ENCODE measurements at places on chromosomes 5 and 9. TPM values are rescaled to one million over a fixed set of nuclear protein-coding genes. Genes with fewer than 3 reads are reported as not detected.

GRCh38 chr5:104952876-104953275 lies 1390.3 kb upstream of the NUDT12 start:
- DNase-seq: no peak
- H3K27me3 ChIP-seq: no peaks in the 10 kb centered on the region
- no peak overlapping the region for H3K4me3 ChIP-seq
- no peak overlapping the region for H3K27ac ChIP-seq
- no peaks in the 10 kb centered on the region for H3K4me1 ChIP-seq

DNA sequence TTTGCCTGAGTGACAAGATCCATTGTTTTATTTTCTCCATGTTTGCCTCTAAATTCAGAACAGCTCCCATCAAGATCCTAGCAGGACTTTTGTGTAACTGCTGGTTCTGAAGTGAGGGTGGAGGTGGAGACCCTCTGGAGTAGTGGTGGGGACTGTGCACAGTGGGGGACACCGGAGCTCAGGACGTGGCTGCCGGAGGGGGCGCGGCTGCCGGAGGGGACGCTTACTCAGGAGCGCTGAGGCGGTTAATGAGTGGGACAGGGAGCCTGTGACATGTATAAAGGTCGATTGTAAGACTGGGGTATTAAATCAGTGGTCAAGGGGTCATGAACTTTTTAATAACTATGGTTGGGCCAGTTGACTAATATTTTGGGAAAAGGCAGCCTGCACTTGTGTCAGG lies 127.0 kb upstream of the CACNA1B start:
- no peak overlapping the region for H3K4me3 ChIP-seq
- H3K27ac ChIP-seq: no peak overlapping the region
- no peaks in the 10 kb centered on the region for H3K27me3 ChIP-seq
- H3K4me1 ChIP-seq: no peaks in the 10 kb centered on the region
- DNase-seq: no peak
- peaks cover 62% of the 10 kb centered on the region for H3K36me3 ChIP-seq

DNA sequence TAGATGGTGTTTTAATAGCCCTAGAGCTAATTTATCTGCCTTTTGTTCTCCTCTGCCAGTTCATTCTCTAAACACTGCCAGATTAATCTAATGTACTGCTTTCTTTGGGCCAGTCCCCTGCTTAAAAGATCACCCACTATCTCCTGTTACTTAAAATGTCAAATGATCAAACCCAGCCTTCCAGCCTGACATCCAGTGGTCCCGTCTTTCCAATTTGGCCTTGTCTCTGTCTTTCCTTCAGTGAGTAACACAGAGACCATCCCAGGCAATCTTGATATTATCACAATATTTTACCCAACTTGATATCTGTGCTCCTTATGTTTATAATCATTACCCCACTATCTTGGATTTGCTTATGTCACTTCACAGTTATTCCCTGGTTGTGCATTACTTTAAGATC lies 12.0 kb downstream of the PRR16 start:
- no peaks in the 10 kb centered on the region for H3K27me3 ChIP-seq
- no peak overlapping the region for H3K27ac ChIP-seq
- no peak overlapping the region for H3K4me3 ChIP-seq
- no peak for DNase-seq
- H3K36me3 ChIP-seq: no peaks in the 10 kb centered on the region

- H3K27ac ChIP-seq: no peak overlapping the region
- H3K4me3 ChIP-seq: no peak overlapping the region
- H3K4me1 ChIP-seq: no peaks in the 10 kb centered on the region
- DNase-seq: no peak
Observed at GRCh38 chr9:131856105-131856504, 116.2 kb upstream of the RAPGEF1 start.

GRCh38 chr5:133049726-133050048 lies 2.1 kb upstream of the HSPA4 start:
- H3K27me3 ChIP-seq: no peaks in the 10 kb centered on the region
- no peaks in the 10 kb centered on the region for H3K36me3 ChIP-seq
- DNase-seq: no peak
- no peak overlapping the region for H3K4me3 ChIP-seq

- H3K4me1 ChIP-seq: peaks cover 32% of the 10 kb centered on the region
- H3K27me3 ChIP-seq: no peaks in the 10 kb centered on the region
- DNase-seq: no peak
- H3K4me3 ChIP-seq: peak overlapping the region; percentile 81
Observed at GRCh38 chr5:64767959-64768357, 533 bp downstream of the SREK1IP1 start.

GRCh38 chr5:115586525-115587146 lies 15.6 kb downstream of the TICAM2 start:
- H3K36me3 ChIP-seq: no peaks in the 10 kb centered on the region
- no peak overlapping the region for H3K27ac ChIP-seq
- no peaks in the 10 kb centered on the region for H3K4me1 ChIP-seq

GRCh38 chr9:134554373-134555093 lies 87.1 kb upstream of the COL5A1 start:
- no peak overlapping the region for H3K4me3 ChIP-seq
- peak; percentile 70 for DNase-seq
- no peaks in the 10 kb centered on the region for H3K27me3 ChIP-seq
- no peak overlapping the region for H3K27ac ChIP-seq

- no peak overlapping the region for H3K4me3 ChIP-seq
- H3K4me1 ChIP-seq: no peaks in the 10 kb centered on the region
- no peak for DNase-seq
- no peak overlapping the region for H3K27ac ChIP-seq
- peaks cover 75% of the 10 kb centered on the region for H3K36me3 ChIP-seq
Observed at GRCh38 chr5:14712666-14713065, 48.1 kb downstream of the OTULIN start.

DNA sequence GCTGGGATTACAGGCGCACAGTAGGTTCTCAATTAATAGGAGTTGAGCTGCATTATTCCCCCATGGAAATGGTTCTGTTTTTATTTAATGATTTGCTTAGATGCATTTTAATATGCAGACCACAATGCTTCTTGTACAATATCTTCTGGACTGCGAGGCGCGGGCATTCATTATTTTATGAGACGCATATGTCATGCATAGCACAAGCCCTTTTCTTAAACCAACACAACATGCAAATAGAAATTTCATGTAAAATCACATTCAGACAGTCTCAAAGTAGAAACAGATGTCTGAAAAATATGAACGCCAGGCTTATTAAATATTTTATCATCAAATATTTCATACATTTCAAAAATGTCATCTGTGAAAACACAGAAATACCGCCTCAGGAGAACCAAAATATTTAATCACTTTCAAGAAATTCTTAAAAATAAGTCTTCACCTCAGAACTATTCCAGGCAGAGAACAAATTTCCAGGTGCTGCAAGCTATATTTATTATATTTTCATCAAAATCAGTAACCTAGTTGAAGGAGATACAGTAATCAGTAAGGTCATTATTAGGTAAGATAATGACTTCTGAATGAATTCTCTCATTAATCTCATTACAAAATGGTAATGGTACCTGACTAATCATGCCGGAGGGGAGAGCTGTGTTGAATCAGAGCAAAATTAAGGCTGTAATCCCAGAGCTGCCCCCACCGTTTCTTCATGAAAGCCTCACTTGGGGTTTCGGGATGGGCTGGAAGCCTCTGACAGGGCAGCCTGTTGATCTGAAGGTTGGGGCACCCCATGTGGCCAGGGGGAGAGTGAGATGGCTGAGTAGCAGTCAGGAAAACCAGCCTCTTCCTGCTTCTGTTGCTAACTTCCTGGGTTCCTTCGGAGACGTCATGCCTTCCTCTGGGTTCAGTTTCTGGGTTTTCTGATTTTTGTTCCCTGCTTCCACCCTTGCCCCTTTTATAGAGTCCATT lies 133.9 kb upstream of the ZNF618 start:
- no peaks in the 10 kb centered on the region for H3K36me3 ChIP-seq
- H3K4me1 ChIP-seq: no peaks in the 10 kb centered on the region
- no peaks in the 10 kb centered on the region for H3K27me3 ChIP-seq
- H3K27ac ChIP-seq: no peak overlapping the region
- DNase-seq: no peak

DNA sequence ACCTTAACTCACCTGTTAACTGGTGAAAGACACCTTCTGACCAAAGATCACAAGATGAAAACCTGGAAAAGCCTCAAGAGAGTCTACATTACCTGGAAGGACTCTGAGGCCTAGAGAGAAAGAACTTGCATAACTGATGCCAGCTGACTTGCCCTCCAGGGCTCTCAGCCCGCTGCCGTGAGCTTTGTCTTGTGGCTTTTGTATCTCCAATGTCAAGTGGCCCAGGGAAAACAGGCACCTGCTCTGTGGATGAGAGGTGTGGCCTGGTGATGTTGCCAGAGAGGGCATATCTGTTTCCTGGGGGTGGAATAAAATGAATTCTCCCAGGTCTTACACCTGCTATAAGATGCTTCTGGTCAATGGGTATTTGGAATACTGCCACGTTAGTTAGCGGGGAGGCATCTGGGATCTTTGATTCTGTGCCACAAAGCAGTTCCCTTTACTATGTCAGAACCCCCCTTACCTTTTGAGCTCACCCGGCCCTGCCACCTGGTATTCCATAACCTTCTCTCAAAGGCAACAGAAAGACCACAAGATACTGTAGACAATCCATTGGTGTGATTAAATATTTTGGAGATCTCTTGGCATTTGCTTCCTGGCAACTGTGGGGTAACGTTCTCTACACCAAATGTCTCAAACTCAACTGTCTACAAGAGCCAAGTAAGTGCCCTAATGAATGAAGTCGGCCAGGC lies 54.9 kb upstream of the N4BP3 start:
- peak overlapping the region; percentile 52 for H3K27ac ChIP-seq
- DNase-seq: peak; percentile 80
- no peaks in the 10 kb centered on the region for H3K36me3 ChIP-seq

DNA sequence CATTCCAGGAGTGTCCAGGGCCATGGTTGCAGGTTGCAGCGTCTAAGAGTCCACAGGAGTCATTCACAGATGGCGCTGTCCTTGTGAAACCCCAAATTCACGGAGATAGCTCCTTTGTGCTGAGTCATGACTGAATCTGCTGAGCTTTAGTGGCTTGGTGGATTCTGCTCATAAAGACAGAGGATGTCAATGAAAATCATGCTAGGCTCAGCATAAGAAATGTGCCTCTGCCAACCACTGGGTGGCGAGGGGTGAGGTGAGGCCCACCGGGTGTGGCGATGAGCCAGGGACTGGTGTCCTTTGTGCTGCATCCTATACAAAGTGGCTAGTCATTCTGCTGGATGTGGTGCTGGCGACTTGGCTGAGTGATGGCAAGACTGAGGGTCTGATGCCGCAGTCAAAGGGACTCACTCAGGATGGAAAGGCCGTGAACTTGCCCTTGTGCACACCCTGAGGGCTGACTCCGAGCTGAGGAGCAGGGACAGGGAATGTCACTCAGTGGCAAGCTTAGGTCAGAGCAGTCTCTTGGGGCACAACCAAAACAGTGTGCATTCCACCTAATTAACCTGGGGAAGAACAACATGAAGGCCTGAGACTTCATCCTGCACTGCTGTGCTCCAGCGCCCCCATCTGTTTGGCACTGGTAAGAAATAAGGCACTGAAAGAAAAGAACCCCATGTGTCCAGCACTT lies 71.5 kb downstream of the DAP start:
- H3K27ac ChIP-seq: no peak overlapping the region
- no peak overlapping the region for H3K4me3 ChIP-seq
- no peaks in the 10 kb centered on the region for H3K4me1 ChIP-seq
- no peaks in the 10 kb centered on the region for H3K36me3 ChIP-seq

- no peak overlapping the region for H3K4me3 ChIP-seq
- no peak overlapping the region for H3K27ac ChIP-seq
Observed at GRCh38 chr5:96649251-96649662, 12.9 kb upstream of the CAST start.

DNA sequence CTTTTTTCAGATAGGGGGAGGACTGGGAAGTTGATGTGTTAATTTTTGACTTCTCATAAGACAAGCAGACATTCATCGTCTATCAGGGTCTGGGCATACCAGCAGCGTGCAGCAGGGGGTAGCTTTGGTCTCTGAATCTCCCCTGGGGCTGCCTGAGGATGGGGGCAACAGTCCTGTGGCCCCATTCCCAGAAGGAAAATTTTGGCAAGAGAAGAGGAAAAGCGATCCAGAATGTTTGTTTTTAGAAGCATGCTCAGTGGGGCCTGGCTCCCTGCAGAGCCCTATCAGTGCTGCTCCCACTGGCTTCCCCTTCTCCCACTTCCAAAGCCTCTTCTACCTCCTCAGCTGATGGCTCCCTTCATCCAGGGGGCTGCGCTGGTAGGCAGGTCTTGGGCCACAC lies 194.8 kb upstream of the IL12B start:
- H3K4me1 ChIP-seq: no peaks in the 10 kb centered on the region
- H3K4me3 ChIP-seq: no peak overlapping the region
- H3K36me3 ChIP-seq: no peaks in the 10 kb centered on the region
- no peak for DNase-seq
- H3K27ac ChIP-seq: no peak overlapping the region
- H3K27me3 ChIP-seq: no peaks in the 10 kb centered on the region

The BARHL1 gene
- total RNA-seq: not detected

The SPINK4 gene
- not detected for total RNA-seq

The CNTNAP3 gene
- total RNA-seq: 7.0 TPM

The PDE8B gene
- 5.8 TPM for total RNA-seq

The SAP30L gene
- total RNA-seq: 52.8 TPM

The PITX1 gene
- total RNA-seq: 1.7 TPM

The POLE3 gene
- total RNA-seq: 6.4 TPM

All from upper lobe of left lung (tissue), 6 donors.